ENCODE measurements at places on chromosomes 1 and 21.

DNA sequence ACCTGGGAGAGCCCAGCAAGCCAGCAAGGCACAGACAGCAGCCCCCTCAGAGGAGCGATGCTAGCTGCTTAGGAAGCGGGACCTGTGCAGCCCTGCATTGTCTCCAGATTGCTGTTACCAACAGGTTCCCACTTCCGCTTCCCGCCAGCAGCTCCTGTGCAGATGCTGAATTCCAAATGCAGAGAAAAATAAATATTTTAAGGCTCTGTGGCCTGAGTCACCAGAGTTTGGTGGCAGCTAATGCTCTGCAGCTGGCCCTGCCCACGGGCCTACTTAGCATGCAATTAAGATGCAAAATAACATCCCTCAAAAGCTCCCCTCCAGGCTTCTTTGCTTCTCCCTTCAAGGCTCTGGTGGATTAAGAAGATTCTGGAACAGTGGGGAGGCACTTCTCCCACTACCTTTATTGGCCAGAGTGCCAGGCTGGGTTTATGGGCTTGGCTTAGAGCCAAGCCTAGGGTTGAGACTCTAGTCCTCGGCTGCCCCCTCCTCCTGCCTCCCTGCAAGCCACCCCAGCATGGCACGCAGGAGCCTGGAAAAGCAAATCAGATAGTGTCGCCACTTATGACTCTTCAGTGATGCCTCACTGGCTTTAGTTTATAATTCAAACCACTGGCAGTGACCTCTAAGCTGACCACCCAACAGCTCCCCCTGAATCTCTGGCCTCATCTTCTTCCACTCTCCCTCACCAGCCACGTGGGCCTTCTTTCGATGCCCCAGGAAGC lies 207.1 kb upstream of the ZC3H12A start:
- no peak for DNase-seq

DNA sequence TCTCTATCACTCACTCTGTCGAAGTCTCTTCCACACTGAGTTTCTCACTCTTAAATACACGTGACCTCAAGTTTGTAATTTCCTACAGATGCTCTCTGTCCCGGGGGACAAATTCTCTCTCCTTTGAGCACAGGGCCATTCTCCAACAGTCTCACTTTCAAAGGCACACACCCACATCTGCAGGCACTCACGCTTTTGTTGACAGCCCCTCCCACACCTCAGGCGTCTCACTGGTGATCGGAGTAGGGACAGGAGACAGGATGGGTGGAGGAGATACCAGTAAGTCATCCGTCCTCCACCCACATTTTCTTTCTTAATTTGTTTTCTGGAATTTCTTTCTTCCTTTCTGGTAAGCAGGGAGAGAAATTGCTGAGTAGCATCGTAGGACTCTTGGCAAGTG lies 40.6 kb upstream of the GREM2 start:
- no peak for DNase-seq

- no peak for DNase-seq
These were observed 161.8 kb downstream of the NFIA start for GRCh38 chr1:61244114-61244513.

- DNase-seq = no peak
These were observed 14.7 kb upstream of the SSX2IP start for GRCh38 chr1:84704872-84705417.

DNA sequence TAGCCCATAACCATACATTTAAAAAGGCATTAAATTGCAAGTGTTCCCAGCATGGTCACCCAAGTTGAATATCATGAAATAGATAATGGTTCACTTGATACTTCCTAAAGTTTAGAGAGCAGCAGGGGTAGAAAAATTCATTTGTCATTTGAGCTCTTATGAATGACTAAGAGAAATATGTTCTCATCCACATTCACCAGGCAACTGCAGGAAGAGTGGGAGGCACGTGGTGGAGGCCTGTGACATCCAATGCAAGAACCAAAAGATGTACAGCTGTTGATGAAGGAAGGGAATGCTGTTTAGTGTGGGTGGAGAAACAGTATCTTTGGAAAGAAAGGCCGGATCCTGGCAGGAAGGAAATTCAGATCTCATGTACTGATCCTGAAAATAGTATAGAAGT lies 473.1 kb downstream of the ADGRL2 start:
- DNase-seq = no peak

GRCh38 chr1:60329651-60330050 lies 256.1 kb upstream of the C1orf87 start:
- no peak for DNase-seq

GRCh38 chr21:45932922-45933502 lies 48.6 kb upstream of the COL6A1 start:
- DNase-seq = no peak

DNA sequence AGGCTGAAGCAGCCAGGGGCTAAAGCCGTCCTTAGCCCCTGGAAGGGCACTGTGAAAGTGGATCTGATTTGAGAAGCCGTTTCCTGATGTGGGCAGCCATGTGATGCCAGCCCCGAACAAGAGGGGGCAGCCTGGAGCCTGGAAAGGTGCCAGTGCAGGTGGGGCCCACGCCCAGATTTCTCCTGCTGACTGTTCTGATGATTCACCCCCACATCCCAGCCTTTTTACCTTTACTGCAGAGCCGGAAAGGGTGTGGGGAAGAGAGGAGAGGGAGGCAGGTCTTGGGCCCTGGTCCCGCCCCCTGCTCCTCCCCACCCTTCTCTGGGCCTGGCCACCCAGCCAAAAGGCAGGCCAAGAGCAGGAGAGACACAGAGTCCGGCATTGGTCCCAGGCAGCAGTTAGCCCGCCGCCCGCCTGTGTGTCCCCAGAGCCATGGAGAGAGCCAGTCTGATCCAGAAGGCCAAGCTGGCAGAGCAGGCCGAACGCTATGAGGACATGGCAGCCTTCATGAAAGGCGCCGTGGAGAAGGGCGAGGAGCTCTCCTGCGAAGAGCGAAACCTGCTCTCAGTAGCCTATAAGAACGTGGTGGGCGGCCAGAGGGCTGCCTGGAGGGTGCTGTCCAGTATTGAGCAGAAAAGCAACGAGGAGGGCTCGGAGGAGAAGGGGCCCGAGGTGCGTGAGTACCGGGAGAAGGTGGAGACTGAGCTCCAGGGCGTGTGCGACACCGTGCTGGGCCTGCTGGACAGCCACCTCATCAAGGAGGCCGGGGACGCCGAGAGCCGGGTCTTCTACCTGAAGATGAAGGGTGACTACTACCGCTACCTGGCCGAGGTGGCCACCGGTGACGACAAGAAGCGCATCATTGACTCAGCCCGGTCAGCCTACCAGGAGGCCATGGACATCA lies at the start of gene SFN:
SFN (plus strand) TSS at position 369 of the 904 bp plus-strand sequence; CDS start at position 433, 64 bp downstream.
- DNase-seq = no peak

- DNase-seq = no peak
These were observed 6.7 kb downstream of the COQ8A start for GRCh38 chr1:226946841-226947240.

GRCh38 chr1:89259283-89259971 lies 13.2 kb downstream of the GBP5 start:
- no peak for DNase-seq

GRCh38 chr1:11013160-11013531 lies 692 bp downstream of the TARDBP start:
- DNase-seq = no peak

- DNase-seq = no peak
These were observed 31.7 kb downstream of the JAM2 start for GRCh38 chr21:25670726-25671125.

DNA sequence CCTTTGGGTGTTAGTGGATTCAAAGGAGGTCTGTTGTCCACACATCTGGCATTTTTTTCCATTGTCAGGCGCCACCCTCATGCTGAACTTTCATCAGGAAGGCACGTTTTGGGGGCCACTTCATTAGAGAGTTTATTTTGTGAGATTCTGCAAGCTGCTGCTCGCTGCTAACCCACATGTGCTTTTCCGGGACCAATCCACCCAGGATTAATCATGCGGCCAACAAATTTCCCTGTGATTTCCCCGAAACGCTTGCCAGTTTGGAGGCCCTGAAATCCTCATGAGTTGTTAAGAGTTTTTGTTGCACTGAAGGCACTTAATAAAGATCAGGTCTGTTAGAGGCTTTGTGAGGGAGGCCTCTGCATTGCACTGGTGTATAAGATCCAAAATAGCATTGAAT lies 2.4 kb downstream of the PDPN start:
- peak; percentile 12 for DNase-seq

- DNase-seq = no peak
These were observed 44.6 kb downstream of the RCAN1 start for GRCh38 chr21:34570313-34570712.

- no peak for DNase-seq
These were observed 3.2 kb upstream of the NUAK2 start for GRCh38 chr1:205324781-205325180.

- DNase-seq = peak; percentile 90
These were observed 1.1 kb upstream of the JUN start for GRCh38 chr1:58784758-58785441.

- no peak for DNase-seq
These were observed 25.6 kb downstream of the SELENOF start for GRCh38 chr1:86888327-86888726.

- DNase-seq = no peak
These were observed 54.1 kb downstream of the LDLRAD2 start for GRCh38 chr1:21865943-21866706.

- DNase-seq = no peak
These were observed 34.9 kb downstream of the DUSP10 start for GRCh38 chr1:221706876-221707582.

GRCh38 chr1:230303069-230303468 lies 123.1 kb downstream of the PGBD5 start:
- no peak for DNase-seq

DNA sequence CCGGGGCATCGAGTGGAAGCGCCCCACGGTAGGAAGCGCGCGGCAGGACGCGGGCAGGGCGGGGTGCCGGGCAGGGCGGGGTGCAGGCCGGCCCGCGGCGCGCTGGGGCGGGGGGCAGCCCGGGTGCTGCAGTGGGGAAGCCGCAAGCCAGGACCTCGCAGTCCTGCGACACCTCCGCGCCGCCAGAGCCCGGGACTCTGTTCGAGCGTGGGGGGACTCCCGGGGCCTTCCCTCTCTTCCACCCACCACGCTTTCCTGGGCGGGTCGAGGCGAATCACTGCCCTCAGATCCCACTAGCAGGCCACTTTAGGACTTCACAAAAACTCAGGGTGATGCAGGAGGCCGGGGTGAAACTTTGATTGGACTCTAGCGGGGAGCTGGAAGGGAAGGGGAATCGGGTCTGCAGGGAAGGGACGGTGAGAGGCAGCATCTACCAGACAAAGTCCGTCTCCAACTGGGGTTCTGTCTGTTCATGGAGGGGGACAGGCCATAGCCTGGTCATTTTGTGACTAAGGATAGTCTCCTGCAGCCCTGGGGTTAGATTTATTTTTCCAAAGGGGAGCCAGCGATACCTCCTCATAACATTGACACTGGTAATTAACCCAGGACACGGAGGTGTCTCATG lies 623 bp downstream of the CAPN2 start:
- DNase-seq = peak; percentile 52

GRCh38 chr21:37449302-37449937 lies 82.8 kb downstream of the DYRK1A start:
- no peak for DNase-seq

DNA sequence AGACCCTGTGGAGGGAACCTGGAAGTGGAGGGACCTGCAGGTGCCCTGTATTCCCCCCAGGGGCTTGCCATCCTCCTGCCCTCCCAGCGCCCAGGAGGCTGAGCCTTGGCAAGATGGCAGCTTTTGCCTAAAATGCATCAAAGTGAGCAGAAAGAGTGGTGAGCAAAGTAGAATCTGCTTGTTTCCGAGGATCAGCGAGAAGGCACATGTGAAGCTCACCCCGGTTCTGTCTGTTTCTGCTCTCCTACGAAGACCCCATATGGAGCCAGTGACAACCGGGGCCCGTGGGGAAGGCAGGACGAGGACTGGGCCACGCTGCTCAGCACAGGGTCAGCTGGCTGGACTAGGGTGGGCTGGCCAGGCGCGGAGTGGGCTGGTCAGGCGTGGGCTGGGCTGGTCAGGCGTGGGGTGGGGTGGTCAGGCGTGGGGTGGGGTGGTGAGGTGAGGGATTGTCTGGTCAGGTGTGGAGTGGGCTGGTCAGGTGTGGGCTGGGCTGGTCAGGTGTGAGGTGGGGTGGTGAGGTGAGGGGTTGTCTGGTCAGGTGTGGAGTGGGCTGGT lies 5.2 kb upstream of the FNDC10 start:
- DNase-seq = no peak

DNA sequence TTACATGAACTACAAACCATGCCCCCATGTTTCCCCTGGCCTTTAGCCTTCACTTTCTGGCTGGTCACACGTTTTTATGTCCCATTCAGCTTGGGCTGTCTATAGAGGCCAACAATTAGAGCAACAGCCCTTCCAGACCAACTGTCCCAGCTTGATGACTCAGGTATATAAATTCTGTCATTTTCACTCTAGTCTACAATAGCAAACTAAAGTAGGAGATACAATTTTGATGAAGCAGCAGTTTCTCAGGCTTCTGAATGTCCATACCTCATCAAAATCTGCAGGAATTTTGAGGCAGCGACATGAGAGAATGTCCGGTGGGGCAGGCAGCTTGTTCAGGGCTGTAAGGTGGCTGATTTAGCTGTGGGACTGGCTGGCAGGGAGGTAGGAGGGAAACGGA lies 45.6 kb upstream of the VAV3 start:
- DNase-seq = no peak

DNA sequence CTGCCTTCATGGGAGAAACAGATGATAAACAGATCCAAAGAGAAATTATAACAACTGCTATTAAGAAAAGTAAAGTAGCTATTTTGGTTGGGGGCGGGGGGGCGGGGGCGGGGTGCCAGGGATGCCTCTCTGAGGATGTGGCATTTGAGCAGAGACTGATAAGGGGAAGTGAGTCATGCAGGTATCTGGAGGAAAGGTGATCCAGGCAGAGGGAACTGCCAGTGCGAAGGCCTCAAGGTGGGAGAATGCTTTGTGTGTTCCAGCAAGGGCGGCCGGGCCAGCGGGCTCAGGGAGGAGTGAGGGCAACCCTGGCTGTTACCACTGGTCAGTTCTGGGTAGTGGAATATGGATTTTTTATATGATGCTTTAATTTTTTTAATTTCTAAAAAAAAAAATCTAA lies 7.0 kb upstream of the TNFRSF1B start:
- no peak for DNase-seq

DNA sequence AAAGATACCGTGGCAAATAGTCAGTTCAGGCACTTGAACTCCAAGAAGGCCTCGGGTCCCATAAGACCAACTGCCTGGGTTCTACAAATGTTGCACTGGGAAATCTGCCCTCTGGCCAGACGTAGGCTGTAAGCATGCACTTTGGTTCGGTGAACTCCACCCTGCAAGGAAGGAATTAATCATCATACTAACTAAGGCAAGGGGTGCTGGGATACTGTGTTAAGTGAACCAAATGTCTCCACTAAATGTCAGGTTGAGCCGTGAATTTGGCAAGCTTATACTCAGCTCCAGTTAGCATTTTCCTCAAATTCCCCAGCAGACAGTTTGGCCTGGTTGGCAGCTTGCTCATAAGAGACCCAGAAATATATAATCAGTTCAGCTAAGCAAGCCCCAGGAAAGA lies 385.9 kb downstream of the GPATCH2 start:
- DNase-seq = no peak

GRCh38 chr21:24594082-24594481 lies 1013.2 kb downstream of the MRPL39 start:
- DNase-seq = no peak

- no peak for DNase-seq
These were observed 976 bp upstream of the BMP8B start for GRCh38 chr1:39789571-39790110.
